ENCODE measurements at places on chromosomes 5 and 9. TPM values are rescaled to one million over a fixed set of nuclear protein-coding genes. Genes with fewer than 3 reads are reported as not detected.
A peak's percentile ranks its signal among the peaks of the same experiment; 100 is the strongest.

Gene EMB
- 59.7 TPM for total RNA-seq

Gene DBH
- not detected for total RNA-seq

Gene TERT
- total RNA-seq: not detected

Gene CDO1
- 40.4 TPM for total RNA-seq

Gene CAVIN4
- total RNA-seq: 2.1 TPM

Gene MTRR
- total RNA-seq: 138 TPM

- peaks cover 7% of the 10 kb centered on the region for H3K4me1 ChIP-seq
- no peak for DNase-seq
- no peaks in the 10 kb centered on the region for H3K36me3 ChIP-seq
- H3K27ac ChIP-seq: no peak overlapping the region
- no peaks in the 10 kb centered on the region for H3K27me3 ChIP-seq
Measured at GRCh38 chr5:115456056-115456455, 88.5 kb downstream of the FEM1C start.

GRCh38 chr9:134886413-134886913 lies 5.9 kb downstream of the FCN2 start:
- H3K4me3 ChIP-seq: no peak overlapping the region
- H3K4me1 ChIP-seq: peaks cover 6% of the 10 kb centered on the region
- DNase-seq: no peak
- H3K27ac ChIP-seq: no peak overlapping the region

DNA sequence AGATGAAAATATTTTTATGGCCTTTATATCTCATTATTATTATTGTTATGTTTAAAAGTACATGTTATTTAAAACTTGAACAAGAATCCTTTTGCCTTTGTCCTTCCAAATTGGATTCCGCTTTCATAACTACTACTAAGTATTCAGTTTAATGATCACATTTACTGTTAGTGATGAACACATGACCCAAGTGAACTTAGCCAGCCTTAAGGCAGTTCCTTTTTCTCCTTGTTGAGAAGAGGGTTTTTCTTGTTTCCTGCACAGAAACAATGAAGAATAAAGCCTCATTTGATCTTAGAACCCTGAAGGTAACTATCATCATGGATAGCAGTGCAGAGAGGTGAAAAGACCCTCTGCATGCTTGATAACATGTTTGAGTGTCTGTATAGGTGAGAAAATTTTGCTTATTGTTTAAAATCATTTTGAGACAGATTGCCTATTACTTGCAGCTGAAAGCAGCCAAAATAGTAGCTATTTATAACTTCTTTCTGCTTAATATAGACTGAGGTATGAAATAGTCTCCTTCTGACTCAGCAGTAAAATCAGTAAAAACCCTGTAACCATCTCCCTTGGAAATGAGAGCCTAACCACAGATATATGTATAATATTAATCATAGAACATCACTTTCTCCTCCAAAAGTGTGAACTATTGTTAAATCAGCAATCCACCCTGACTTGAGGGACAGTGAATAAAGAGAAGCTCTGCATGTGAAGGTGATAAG lies 266.2 kb downstream of the SPATA31D1 start:
- no peaks in the 10 kb centered on the region for H3K4me1 ChIP-seq
- H3K4me3 ChIP-seq: no peak overlapping the region
- no peak overlapping the region for H3K27ac ChIP-seq
- no peaks in the 10 kb centered on the region for H3K36me3 ChIP-seq
- no peaks in the 10 kb centered on the region for H3K27me3 ChIP-seq
- no peak for DNase-seq

DNA sequence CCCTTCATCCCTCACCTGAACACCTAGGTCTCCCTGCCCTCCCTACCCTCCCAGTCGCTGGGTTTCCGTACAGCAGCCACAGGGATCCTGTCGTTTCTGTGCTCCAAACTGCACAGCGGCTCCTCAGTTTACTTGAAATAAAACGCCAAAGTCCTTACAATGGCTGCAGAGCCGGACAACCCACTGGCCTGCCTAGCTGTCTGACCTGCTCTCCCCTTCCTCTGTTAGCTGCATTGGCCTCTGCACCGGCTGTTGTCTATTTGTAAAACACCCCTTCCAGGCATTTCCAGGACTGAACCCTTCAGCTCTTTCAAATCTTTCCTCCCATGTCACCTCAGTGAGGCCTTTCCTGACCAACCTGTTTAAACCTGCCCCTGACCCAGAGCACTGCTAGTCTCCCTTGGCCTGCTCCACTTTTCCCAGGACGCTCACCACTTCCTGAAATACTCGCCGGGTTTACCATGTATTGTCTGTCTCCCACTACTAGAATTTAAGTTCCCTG lies 9.1 kb upstream of the MGAT1 start:
- H3K4me3 ChIP-seq: no peak overlapping the region
- DNase-seq: no peak
- peak overlapping the region; percentile 98 for H3K27ac ChIP-seq
- no peaks in the 10 kb centered on the region for H3K27me3 ChIP-seq
- peaks cover 72% of the 10 kb centered on the region for H3K4me1 ChIP-seq

DNA sequence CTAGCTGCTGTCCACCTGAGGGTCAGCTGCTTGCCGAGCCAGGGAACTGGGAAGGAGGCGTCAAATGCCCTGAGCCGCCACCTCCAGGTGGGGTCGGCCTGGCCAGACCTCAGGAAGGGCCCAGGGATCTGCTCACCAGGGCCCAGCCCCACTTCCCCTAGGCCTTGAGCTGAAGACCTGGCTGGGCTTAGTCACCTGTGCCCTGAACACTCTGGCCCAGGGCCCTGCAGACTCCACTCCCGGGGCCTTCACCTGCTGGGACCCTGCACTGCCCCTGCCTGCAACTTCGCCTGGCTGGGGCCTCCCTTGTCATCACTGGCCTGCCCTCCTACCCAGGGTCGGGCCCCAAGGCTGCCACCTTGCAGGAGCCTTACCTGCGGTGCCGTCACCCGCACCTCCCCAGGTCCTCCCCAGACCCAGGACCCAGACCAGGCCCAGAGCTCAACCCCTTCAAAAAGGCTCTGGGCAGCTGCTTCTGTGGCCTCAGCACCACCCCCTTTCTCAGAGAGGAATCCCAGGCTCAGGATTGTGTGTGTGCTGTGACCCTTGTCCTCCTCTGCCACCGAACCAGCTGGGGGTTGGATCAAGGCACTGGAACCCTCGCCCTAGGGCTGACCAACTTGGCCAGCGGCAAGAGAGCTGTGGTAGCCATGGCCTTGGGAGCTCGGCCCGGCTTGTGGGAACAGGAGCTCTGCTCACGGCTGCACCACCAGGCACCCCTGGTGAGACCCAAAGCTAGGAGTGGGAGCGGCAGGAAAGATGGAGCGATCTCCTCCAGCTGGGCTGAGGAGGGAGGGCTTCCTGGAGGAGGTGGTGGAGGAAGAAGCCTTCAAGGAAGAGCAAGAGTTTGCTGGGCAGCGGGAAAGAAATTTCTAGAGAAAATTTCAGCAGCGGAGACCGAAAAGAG lies 1.2 kb upstream of the NELFB start:
- H3K36me3 ChIP-seq: no peaks in the 10 kb centered on the region
- DNase-seq: no peak
- H3K4me1 ChIP-seq: peaks cover 16% of the 10 kb centered on the region
- peak overlapping the region; percentile 68 for H3K4me3 ChIP-seq
- H3K27me3 ChIP-seq: no peaks in the 10 kb centered on the region

DNA sequence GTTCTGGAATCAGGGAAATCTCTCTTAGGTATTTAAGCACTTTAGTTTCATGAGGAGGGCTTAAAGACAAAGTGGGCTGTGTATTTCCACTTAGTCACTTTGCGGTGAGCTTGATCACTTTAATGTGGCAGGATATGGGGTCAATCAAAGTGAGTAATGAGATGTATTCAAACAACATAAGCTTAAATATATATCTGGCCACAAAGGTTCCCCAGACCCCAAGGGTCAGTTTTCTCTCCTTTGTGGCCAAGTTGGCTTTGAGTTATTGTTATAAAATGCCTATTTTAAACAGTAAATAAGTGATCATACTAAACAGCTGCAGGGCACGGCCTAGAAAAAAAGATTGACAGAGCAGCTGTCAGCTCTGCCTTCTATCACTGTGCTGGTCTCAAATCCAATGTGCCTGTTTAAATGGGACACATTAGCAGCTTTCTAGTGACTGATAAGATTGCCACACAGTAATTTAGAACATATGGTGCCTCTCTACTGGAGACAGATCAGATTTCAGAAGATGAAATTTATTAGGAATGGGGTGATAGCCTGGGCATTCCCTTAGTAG lies 363.9 kb downstream of the AGTPBP1 start:
- H3K27me3 ChIP-seq: no peaks in the 10 kb centered on the region
- no peak for DNase-seq
- H3K36me3 ChIP-seq: no peaks in the 10 kb centered on the region

- DNase-seq: no peak
- H3K4me3 ChIP-seq: no peak overlapping the region
- no peaks in the 10 kb centered on the region for H3K27me3 ChIP-seq
- H3K4me1 ChIP-seq: peaks cover 3% of the 10 kb centered on the region
- no peak overlapping the region for H3K27ac ChIP-seq
Measured at GRCh38 chr9:82930116-82930515, 132.8 kb downstream of the RASEF start.

GRCh38 chr5:8634219-8634618 lies 765.3 kb downstream of the MTRR start:
- no peaks in the 10 kb centered on the region for H3K36me3 ChIP-seq
- no peak for DNase-seq
- H3K4me1 ChIP-seq: no peaks in the 10 kb centered on the region
- H3K27ac ChIP-seq: no peak overlapping the region
- no peak overlapping the region for H3K4me3 ChIP-seq

GRCh38 chr9:123447934-123448646 lies 92.1 kb downstream of the CRB2 start:
- no peak overlapping the region for H3K27ac ChIP-seq
- no peaks in the 10 kb centered on the region for H3K27me3 ChIP-seq
- H3K4me1 ChIP-seq: peaks cover 19% of the 10 kb centered on the region
- H3K36me3 ChIP-seq: no peaks in the 10 kb centered on the region
- DNase-seq: no peak

- H3K4me3 ChIP-seq: no peak overlapping the region
- H3K27ac ChIP-seq: no peak overlapping the region
- H3K36me3 ChIP-seq: no peaks in the 10 kb centered on the region
Measured at GRCh38 chr5:116766470-116766947, 191.9 kb upstream of the SEMA6A start.

GRCh38 chr5:77630114-77630680 lies 8.3 kb downstream of the OTP start:
- H3K4me1 ChIP-seq: peaks cover 31% of the 10 kb centered on the region
- no peak overlapping the region for H3K4me3 ChIP-seq
- no peaks in the 10 kb centered on the region for H3K36me3 ChIP-seq
- peak; percentile 37 for DNase-seq
- peaks cover 57% of the 10 kb centered on the region for H3K27me3 ChIP-seq

GRCh38 chr9:133813749-133814585 lies 75.8 kb upstream of the SARDH start:
- no peaks in the 10 kb centered on the region for H3K4me1 ChIP-seq
- no peak for DNase-seq
- no peak overlapping the region for H3K27ac ChIP-seq
- no peak overlapping the region for H3K4me3 ChIP-seq
- H3K27me3 ChIP-seq: no peaks in the 10 kb centered on the region
- H3K36me3 ChIP-seq: no peaks in the 10 kb centered on the region

GRCh38 chr9:93028448-93029006 lies 30.0 kb upstream of the SUSD3 start:
- H3K4me1 ChIP-seq: peaks cover 4% of the 10 kb centered on the region
- H3K4me3 ChIP-seq: no peak overlapping the region
- no peak overlapping the region for H3K27ac ChIP-seq
- no peaks in the 10 kb centered on the region for H3K36me3 ChIP-seq

DNA sequence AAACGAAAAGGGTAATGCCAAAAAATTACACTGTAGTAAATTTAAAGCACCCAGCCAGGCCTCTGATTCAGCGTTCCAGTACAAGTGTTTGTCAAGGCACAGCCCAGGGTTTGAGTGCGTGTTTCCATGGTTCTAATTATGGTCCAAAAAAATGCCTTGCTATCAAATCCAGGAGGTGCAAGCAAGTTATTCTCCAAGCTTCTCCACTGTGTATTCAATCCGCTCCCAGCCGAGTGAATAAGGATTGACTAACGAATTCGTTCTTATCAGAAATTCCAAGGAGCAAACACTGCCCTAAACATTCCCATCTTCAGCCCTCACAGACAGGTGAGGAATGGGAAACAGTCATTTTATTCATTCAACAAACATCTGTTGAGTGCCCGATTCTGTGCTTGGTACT lies 103.3 kb upstream of the WWC1 start:
- H3K36me3 ChIP-seq: no peaks in the 10 kb centered on the region
- no peak overlapping the region for H3K27ac ChIP-seq
- H3K4me1 ChIP-seq: no peaks in the 10 kb centered on the region
- no peak for DNase-seq
- H3K27me3 ChIP-seq: no peaks in the 10 kb centered on the region

DNA sequence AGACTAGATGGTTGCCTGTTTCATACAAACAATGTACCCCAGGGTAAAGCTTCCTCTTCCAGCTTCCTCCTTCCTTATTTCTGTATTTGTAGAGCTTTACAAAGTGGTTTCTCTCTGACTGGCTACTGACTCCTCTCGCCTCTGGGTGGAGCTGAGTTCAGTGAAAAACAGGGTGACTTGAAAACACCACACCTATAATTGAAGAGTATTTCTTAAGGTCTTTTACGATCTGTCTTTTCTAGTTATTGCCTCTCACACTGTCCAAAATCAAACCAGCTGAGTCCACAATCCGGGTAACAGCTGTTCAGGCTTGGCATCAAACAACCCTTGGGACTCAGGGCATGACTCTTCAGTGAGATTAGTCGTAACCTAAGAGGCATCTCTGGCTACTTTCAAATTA lies 200.4 kb downstream of the ARRDC3 start:
- peak overlapping the region; percentile 68 for H3K27ac ChIP-seq
- H3K4me3 ChIP-seq: no peak overlapping the region
- DNase-seq: no peak
- no peaks in the 10 kb centered on the region for H3K36me3 ChIP-seq
- no peaks in the 10 kb centered on the region for H3K27me3 ChIP-seq

- peaks cover 8% of the 10 kb centered on the region for H3K4me1 ChIP-seq
- no peak overlapping the region for H3K27ac ChIP-seq
- H3K4me3 ChIP-seq: no peak overlapping the region
- no peaks in the 10 kb centered on the region for H3K36me3 ChIP-seq
- peaks cover 3% of the 10 kb centered on the region for H3K27me3 ChIP-seq
- no peak for DNase-seq
Measured at GRCh38 chr5:150172145-150172544, 5.6 kb downstream of the CDX1 start.

GRCh38 chr5:51486158-51486557 lies 102.9 kb downstream of the ISL1 start:
- DNase-seq: no peak
- no peak overlapping the region for H3K4me3 ChIP-seq
- no peaks in the 10 kb centered on the region for H3K27me3 ChIP-seq
- H3K27ac ChIP-seq: no peak overlapping the region
- no peaks in the 10 kb centered on the region for H3K4me1 ChIP-seq

DNA sequence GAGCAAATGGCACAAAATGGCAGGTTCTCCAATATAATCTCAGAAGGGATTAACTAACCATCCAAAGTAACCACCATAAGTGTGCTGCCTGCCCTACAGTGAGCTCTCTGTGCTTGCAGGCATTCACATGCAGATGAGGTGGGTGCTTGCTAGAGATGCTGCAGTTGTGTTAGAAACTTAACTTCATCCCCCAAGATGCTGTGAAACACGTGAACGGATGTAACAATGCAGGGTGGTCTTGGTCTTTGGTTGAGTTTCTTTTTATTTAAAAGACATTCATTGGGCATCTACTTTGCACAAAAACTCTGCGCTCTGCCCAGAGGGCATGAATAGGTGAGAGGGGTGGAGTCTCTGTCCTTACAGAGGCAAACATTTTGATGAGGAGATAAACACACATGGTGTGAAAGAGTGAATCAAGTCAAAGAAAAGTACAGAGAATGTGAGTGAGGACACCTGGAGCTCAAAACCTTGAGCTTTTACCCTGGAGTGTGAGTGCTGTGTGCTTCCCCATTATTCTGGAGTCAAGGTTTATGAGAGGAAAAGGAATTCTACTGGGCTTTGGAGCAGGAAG lies 143.9 kb upstream of the DAP start:
- no peak overlapping the region for H3K27ac ChIP-seq
- H3K27me3 ChIP-seq: no peaks in the 10 kb centered on the region
- DNase-seq: no peak
- H3K36me3 ChIP-seq: no peaks in the 10 kb centered on the region
- H3K4me3 ChIP-seq: no peak overlapping the region

Measured in thyroid gland (tissue), 4 donors.